ENCODE measurements at places on chromosomes 3 and 15.

DNA sequence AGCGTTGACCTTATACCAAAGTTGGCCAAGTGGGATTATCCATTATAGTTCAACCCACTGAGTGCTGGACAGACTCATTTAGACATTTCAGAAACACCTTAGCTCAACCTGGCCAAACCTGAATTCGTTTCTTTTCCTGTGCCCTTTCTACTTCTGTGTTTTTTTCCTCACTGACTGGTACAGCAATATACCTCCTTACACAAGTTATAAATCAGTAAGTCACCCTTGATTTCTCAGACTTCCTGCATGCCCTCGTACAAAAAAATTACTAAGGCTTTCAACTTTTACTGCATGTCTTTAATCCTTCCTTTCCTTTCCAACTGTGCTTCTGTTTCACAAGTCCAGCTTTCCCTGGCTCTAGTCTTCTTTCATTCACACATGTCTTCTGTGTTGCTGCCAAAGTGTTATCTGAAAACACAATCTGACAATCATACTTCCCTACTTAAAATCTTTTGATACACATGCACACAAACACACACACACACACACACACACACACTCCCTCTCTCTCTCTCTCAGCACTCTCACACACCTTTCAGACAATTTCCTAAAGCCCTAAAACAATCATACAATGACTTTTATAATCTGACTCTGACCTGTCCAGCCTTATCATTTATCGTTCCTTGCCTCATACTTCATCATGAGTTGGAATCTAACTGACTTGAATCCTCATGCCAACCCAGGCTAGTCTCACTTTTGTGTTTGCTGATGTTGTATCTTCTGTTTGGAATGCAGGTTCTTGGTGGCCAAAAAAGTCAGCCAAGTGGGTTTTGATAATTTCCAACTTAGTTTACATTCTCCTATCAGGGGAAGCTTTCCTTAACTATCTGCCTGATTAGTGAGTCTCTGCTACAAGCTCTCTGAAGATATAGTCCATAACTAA is 436.4 kb downstream of the NAALADL2 start:
- no peak for DNase-seq

GRCh38 chr3:94137377-94137776 is 74.5 kb downstream of the NSUN3 start:
- DNase-seq: no peak

GRCh38 chr15:38002883-38003477 is 68.5 kb downstream of the TMCO5A start:
- no peak for DNase-seq

DNA sequence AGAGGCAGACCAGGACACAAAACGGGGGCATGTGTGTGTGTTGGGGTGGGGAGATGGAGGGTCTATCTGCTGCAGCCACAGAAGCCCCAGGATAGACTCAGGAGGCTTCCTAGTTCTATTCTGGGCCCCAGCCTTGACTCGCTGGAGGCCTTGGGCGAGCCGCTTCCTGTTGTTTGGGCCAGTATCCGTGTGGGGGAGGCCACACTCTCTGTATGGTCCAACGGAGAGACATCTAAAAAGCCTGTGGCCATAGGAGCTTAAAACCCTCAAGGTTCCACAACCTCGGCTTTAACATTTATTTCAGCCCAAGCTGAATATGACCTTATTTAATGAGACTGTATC is 32.8 kb downstream of the POC1A start:
- no peak for DNase-seq

GRCh38 chr15:42138968-42139386 is 17.5 kb downstream of the PLA2G4F start:
- no peak for DNase-seq

- DNase-seq: no peak
These were observed 14.2 kb downstream of the CMTM7 start for GRCh38 chr3:32405711-32406323.

DNA sequence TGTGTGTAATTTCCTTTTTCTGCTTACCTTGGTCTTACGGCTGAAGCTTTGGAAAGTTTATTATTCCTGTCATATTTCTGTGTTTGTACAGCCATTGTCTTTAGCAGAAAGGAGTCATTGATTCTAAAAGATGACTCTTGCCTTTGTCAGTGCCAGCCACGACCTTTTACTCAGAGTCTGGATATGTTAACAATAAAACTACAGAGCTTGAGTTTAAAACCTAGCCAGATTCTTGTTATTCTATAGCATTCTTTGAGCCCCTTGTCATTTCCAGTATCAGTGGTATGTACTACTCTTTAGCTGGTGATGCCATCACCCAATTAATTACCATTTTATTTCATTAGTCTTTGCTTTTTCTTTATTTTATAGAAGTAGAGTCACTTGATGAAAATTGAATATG is 142.4 kb downstream of the TCF12 start:
- DNase-seq: no peak

DNA sequence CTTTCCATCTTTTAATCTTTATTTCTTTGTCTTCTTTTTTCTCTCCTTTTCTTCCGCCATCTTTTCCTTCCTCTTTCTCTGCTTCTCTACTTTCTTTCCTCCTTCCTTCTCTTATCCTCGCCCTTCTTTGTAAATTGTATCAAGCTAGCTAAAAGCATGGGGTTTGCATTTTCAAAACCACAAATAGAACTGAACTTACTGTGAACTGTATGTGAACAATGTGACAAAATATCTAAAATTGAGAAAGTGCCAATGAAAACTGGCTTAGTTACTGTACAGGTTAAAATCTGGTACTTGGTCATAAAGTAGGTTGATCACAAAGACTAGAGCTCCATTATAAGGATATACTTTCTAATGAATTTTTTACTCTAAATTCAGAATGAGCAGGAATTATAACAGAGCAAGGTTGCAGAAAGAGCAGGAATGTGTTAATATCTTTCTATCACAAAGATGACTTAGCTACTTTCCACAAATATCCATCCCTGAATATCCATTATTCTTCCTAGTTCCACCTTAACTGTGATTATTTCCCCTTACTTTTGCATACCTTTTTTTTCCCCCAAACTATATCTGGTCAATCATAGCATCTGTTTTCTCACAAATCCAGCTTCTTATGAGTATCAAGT is 122.4 kb downstream of the LSAMP start:
- DNase-seq: no peak

DNA sequence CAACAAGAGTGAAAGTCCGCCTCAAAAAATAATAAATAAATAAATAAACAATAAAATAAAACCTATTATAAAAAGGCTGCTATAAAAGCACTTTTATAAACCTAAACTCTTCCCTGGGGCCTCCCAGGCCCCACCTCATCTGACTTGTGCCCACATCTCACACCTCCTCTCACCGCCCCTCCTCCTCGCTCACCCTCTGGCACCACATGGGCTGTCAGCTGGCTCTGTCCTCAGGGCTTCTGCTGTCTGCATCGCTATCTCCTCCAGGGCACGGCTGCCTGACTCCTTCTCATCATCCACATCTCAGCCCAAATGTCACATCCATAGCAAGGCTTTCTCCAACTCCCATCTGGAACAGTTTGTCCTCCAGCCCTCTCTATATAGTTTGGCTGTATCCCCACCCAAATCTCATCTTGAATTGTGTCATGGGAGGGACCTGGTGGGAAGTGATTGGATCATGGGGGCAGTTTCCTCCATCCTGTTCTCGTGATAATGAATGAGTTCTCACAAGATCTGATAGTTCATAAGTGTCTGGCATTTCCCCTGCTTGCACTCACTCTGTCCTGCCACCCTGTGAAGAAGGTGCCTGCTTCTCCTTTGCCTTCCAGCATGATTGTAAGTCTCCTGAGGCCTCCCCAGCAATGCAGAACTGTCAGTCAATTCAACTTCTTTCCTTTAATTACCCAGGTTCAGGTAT is 8.8 kb upstream of the SH3BP5 start:
- no peak for DNase-seq

- no peak for DNase-seq
These were observed 751 bp upstream of the DCLK3 start for GRCh38 chr3:36765104-36765503.

- DNase-seq: no peak
These were observed 43.4 kb downstream of the GOLGA6A start for GRCh38 chr15:74038707-74039655.

DNA sequence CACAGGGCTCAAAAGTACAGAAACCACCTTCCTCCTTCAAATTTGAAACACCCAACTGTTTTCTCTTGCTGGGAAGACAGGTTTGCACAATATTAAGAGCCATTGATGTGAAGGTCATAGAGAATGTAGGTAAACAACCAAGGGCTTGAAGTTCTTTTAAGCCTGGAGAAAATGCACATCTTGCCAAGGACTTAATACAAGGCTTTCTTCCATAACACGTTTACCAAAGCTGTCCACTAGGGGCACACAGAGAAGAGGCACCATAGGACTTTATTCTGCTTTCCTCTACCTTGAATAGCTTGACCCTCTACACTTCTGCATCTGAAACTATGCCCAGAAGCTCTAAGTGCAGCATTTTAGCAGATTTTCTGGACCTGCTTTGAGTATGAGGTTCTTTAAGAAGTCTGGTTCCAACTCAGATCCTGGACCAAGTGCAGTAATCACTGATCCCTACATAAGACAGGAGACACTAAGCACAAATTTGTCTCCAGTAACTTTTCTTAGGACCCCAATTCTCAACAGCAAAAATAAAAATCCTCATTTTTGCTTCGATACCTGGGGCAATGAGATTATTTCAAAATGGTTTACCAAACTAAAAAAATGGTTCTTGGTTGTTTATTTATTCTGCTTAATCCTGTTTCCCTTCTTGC is 138.0 kb downstream of the FBN1 start:
- DNase-seq: no peak

DNA sequence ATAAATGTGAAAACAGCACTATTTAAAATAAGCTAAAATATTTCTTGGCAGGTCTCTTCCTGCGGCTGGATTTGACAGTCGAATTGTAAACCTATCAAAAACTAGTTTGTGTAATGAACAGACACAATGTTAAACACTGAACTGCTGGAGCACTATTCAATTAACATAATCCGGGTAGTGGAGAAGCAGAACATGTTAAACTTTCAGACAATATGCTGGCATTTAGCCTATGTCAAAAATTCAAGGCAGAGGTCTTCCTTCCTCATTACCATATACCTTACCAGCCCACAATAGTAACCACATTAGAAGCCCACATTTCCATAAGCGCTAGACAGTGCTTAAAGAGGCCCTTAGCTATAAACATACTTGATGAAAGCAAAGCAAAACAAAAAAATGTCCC is 1042.9 kb downstream of the ROBO1 start:
- no peak for DNase-seq

GRCh38 chr15:92654662-92655061 is 913 bp downstream of the FAM174B start:
- no peak for DNase-seq

DNA sequence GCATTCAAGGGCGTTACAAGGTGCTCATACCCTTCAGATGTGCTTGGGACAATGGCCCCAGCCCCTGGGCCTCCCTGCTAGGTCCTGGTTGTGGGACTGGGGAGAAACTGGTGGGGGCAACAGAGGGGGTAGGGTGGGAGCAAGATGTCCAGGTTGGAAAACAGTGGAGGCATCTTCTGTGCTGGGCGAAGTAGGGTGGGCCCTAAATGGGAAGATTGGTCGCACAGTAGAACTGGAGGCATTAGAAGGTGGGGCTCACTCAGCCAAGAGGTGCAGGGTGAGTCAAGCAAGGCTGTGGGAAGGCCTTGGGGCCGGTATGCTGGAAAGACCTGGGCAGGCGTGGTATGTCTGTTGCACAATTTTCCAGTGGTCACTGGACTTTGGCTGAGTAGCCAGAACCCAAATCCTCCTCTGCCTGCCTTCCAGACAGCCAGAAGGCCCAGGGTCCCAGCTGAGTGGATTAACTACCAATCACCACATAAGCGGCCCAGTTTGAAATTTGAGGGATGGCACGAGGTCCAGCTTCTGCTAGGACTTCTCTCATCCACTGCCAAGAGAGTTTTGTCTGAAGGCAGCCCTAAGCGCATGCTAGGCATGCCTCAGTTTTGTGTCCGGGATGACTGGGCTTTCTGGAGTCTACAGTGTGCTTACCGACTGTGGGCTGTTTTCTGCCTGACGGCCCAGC is 74.5 kb downstream of the LSM3 start:
- DNase-seq: no peak

GRCh38 chr3:127676456-127676855 is 3.7 kb downstream of the ABTB1 start:
- no peak for DNase-seq

DNA sequence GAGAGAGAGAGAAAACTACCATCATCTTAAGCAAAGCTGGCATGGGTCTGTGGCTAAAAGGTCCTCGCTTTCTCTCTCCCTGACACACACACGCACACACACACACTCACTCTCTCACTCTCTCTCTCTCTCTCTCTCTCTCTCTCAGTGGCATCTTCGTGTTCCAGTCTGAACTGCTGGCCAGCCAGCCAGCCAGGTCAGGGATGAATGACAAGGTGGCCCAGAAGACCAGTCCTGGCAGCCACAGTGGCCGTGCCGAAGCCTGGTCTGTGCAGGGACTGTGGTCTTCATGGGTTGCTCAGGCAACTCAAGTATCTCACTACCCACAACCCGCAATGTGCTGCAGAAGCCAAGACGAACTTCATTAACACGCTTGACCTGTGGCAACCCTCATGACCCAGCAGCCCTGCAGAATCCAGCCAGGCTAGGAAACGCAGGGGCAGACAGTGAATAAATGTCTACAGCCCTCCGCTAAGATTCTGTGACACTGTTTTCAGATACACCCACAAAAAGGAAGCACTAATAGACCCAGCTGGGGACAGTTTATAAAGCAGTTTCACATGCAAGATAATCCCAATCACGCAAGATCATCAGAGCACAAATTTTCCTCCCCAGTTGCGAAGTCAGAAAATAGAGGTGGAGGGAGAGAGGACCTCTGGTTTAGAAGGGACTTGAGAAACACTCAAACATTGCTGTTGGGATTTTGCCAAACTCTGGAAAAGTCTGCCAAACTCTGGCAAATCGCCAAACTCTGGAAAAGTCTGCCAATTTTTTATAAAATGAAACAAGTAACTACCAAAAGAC is 66.4 kb downstream of the XXYLT1 start:
- no peak for DNase-seq

- no peak for DNase-seq
These were observed 8.6 kb upstream of the SRP14 start for GRCh38 chr15:40047415-40048210.

DNA sequence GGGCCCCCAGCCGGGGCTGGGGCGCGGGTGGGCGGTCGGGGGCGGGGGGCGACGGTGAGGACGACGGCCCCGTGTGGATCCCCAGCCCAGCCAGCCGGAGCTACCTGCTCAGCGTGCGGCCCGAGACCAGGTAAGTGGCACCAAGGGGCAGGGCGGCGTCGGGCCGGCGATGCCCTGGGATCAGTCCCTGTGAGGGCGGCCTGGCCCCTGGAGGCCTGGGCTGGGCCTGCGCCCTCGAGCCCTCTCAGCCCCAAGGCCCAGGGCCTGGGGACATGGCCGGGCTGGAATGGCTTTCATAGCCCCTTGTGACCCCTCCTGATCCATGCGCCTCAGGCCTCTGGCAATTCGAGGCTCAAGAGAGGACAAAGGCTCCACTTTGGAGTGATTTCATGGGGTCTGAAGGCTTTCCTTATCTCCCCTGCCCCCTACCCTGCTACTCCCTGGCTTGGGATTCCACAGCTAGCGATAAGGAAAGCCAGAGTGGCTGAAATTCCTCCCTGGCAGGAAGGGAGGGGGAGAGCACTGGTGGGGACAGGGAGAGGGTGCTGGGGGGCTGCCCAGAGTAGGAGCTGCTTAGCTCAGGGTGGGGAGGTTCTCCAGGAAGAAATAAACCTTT is 418 bp downstream of the ALPK3 start:
- DNase-seq: no peak

Data from naive thymus-derived CD4-positive, alpha-beta T cell (primary cell).